GM10248 (cell line): ENCODE measurements at places on chromosomes 7 and 10.

GRCh38 chr10:59337201-59337652 lies 25.1 kb downstream of the FAM13C start:
- no peak for DNase-seq

- DNase-seq, result no peak
These were observed 510.5 kb downstream of the CCSER2 start for GRCh38 chr10:84838851-84839250.

GRCh38 chr10:68163735-68164134 lies 54.4 kb downstream of the MYPN start:
- peak; percentile 37 for DNase-seq

- no peak for DNase-seq
These were observed 71.9 kb downstream of the NT5C2 start for GRCh38 chr10:103120977-103121735.

DNA sequence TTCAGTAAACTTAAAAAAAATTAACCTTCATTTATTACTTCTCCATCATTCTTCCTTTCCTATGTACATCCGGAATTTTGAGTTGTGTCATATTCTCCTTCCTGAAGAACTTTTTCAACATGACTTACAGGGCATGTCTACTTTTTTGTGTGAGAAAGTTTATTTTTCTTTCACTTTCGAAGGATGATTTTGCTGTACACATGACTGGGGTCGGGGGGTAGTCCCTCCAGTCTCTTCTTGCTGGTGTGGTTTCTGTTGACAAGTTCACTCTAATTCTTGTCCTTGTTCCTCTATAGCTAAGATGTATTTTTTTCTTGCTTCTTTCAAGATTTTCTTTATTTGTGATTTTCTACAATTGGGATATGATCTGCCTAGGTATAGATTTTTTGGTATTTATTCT lies 55.8 kb downstream of the INPP5A start:
- peak; percentile 85 for DNase-seq

GRCh38 chr10:70745555-70745954 lies 39.6 kb downstream of the TBATA start:
- DNase-seq, result no peak

- no peak for DNase-seq
These were observed 185.1 kb downstream of the NXPH1 start for GRCh38 chr7:8618441-8619070.

DNA sequence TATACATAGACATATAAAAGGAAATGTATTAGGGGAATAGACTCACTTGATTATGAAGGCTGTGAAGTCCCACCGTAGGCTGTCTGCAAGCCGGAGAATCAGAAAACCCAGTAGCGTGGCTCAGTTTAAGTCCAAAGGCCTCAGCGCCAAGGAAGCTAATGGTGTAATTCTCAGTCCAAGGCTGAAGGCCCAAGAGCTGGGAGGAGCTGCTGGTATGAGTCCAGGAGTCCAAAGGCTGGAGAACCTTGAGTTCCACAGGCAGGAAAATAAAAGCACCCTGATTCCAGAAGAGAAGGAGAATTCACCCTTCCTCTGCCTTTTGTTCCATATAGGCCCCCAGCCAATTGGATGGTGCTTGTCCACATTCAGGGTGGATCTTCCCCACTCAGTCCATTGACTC lies 166.2 kb upstream of the TAC1 start:
- DNase-seq, result no peak

DNA sequence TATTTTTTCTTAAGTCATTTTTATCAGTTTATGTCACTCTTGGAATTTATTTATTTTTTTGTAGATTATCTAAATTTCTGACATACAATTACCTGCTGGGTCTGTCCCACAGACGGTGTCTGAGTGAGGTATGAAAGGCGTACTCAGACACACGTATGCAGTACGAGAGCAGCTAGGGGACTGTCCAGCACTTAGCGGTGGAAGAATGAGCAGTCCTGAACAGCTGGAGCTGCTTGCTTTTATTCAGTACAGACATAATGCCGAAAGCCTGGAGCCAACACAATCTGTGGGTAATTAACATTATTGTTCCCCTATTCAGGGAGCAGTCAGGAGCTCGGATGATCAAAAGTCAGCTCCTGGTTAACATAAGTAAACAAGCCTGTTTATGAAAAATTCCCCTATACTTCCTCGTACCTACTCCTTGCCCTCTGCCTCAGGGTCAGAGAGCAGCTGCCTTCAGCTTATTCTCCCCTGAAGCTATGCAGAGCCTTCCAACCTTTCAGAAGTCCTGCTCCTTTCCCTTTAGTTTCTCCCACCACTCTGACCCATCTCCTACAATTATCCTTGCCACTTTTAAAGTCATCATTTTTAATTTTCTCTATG lies 488.0 kb upstream of the POM121L12 start:
- no peak for DNase-seq
